Suppressor macrophage treated with lipopolysaccharide for 4 hours (primary cell): ENCODE measurements at places on chromosomes 11 and 22.

DNA sequence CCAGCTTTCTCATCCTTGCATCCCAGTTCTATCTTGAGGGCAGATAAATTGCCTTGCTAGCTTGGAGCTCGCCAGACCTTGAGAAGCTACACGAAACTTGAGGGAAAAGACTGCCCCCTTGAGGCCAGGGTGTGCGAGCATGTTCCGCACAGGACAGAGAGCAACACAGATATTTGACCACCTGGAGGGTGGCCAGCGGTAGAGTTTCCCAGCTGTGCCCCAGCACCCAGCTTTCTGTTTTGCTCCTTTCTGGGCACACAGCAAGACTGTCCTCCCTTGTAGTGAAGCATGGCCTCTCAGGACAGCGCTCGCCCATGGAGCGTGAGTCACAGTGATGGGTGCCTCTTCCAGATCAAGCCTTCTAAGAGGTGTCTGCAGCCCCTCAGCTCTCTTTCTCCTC lies 23.5 kb downstream of the SPATA19 start:
- DNase-seq = peak; percentile 46

- DNase-seq = no peak
These were observed 714.9 kb downstream of the LUZP2 start for GRCh38 chr11:25211635-25212254.

DNA sequence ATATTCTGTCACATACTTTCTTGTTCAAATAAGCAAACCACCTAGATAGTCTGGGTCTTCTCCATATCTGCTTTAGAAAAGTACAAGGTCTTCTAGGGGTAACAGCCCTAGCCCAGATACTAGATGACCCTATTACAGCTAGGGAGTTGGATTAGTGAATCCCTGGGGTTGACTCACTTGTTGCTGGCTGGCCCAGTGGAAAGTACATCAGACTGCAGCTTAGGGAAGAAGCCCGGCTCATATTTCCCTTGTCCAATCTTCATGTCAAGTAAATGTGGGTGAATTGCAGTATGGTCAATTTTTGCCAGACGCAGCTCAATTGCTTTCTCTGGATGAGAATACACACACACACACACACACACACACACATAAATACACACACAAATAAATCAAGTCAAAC lies 79.1 kb upstream of the SCUBE2 start:
- peak; percentile 10 for DNase-seq

GRCh38 chr11:95723361-95723942 lies 66.1 kb downstream of the FAM76B start:
- DNase-seq = no peak

DNA sequence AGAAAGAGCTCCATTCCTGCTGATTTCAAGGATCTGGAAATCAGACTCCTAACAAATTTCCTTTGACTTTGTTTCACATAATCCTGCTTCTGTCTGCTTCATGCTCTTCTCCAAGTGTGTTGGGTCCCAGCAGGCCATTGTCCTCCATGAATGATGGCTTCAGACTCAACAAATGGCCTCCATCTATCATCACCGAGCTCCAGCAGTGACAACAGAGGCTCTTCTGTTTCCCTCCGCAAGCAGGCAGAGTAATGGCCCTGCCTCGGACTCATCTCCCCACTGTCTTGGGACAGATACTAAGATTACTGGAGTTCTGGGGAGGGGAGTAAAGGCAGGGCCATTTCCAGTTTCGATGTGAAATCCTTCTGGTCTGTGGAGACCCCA lies 127.3 kb downstream of the TENM4 start:
- no peak for DNase-seq

DNA sequence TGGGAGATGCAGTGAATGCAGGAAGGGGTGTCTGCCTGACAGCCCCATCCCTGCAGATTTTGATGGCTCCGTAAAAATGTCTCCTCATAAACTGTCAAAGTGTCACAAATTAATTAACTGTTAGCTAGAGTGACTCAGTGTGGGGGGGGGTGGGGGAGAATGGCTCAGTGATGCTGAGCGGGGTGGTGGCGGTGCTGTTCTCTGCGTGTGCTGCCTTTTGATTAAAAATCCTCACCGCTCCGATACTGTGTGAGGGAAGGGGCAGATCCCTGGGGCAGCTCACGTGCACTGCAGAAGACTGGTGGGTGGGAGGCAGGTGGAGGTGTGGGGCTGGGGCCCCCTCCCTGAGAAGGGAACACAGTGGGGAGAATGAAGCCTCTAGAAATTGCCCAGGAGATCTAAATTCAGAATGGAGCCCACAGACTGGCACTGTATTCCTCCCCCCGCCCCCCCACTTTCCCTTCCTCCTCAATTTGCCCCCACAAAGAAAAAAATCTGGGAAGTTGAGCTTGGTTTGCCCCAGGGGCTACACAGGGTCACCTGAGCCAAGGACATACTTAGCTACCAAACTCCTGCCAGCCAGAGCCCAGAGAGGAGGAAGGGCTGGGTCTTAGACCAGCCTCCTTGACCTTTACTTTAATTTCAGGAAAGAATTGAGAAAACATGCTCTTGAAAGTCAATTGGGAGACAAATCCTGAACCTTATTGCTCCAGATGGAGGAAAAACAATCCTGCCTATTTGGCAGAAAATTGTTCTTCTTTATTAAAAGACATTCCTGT lies 39.8 kb downstream of the DRD2 start:
- no peak for DNase-seq

DNA sequence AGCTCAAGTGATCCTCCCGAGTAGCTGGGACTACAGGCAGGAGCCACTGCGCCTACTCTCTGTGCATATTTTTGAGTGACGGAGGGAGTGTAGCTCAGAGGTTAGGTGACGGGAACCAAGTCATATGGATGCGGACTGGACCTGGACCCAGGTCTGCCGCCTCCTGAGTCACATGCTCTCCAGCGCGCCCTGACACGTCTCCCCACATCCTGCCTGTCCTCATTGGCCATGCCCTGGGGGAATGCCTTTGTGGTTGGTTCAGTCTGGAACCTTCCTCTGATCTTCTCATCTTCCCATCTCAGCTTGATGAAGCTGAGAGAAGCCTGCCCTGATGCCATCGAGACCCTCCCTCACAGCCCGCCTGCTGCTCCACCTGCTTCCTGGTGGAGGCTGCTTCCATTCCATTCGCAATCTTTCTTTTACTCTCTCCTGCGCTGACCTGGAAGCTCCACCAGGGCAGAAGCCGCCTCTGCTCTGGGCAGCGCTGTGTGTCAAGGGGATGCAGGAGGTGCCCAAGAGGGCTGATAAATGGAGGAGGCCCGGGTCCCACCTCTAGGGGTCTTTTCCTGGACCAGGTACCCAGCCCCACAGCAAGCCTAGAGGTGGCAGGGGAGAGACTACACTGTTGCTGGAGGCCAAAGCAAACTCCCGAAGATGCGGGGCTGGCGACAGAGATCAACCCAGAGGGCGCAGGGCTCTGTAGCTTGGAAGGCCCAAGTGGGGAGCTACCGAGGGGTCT lies 13.9 kb upstream of the BAIAP2L2 start:
- DNase-seq = no peak

GRCh38 chr22:23542933-23543332 lies 37.2 kb downstream of the IGLL1 start:
- DNase-seq = no peak

DNA sequence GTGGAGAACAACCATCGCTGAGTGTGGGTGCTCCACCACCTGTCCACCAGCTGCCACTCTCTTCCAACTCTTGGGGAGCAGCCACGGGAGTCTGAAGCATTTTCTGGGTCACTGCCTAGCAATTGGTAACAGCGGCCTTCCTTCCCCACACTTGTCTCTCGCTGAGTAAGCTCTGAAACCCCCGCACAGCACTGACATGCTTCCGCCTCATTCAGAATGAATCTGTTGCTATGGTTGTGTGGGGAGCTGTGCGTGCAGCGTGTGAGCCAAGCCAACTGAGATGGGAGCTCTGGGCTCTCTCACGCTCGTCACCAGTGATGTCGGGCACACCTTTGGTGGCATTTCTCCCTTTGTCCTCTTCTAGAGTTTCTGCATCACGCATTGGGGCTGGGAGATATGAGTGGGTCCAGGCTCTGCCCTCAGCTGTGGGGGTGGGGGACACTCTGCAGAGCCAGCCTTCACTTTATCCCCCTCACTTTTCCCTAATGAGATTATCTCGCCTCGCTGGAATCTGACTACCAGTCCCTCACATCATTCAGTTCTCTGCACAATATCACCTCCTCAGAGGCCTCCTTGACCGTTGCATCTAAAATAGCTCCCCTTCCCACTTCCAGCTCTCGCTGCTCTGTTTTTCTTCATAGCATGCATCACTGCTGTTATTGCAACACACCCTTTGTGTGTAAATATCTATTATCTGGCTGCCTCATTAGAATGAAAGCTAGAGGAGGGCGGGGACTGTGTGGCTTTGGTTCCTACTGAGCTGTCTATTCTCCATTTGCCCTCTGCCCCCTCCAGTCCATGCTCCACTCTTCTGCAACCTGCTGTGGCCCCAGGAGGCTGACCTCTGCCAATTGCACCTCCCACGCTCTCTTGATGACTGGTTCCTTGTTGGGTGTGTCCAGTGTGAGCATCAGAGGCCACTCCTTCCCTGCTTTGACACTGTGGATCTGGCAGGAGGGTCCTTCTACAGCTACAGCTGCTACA lies 569.9 kb upstream of the CADM1 start:
- DNase-seq = peak; percentile 37

- no peak for DNase-seq
These were observed 9.7 kb upstream of the RNF141 start for GRCh38 chr11:10550503-10551289.

DNA sequence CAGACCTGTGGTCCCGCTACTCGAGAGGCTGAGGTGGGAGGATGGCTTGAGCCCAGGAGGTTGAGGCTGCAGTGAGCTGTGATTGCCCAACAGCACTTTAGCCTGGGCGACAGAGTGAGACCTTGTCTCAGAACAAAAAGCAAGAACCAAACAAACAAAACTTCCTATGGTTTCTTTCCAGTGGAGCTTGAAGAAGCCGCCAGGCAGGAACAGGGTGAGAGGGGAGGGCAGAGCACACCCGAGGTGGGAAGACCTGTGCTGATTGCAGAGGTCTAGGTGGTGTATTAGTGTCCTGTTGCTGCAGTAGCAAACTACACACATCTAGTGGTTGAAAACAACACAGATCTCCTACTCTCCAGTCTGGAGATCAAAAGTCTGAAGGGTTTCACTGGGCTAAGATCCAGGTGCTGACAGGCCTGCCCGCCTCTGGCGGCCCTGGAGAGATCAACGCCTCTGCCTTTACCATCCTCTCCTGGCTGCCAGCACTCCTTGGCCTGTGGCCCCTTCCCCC lies 10.5 kb downstream of the ARHGEF17 start:
- no peak for DNase-seq

DNA sequence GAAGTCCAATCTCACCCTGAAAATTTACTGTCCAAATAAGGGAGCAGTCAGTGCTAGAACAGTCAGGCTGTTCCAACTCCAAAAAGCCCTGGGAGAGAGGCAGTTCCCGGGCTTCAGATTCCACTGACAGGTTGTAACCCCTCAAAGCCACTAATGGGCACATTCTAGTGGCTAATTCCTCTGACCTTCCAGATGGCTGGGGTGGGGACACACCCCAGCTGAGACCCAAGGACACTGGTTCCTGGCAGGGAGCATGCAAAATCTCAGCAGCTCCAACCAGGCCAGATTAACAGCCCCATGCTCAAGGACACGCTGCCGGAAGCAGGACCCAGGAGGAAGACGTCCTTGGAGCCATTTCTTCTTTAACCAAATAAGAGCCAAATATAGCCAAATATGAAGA lies 92.7 kb downstream of the RPL27A start:
- no peak for DNase-seq

GRCh38 chr11:77193911-77194830 lies 66.1 kb downstream of the MYO7A start:
- DNase-seq = no peak
